ENCODE measurements at places on chromosomes 3 and 15.

DNA sequence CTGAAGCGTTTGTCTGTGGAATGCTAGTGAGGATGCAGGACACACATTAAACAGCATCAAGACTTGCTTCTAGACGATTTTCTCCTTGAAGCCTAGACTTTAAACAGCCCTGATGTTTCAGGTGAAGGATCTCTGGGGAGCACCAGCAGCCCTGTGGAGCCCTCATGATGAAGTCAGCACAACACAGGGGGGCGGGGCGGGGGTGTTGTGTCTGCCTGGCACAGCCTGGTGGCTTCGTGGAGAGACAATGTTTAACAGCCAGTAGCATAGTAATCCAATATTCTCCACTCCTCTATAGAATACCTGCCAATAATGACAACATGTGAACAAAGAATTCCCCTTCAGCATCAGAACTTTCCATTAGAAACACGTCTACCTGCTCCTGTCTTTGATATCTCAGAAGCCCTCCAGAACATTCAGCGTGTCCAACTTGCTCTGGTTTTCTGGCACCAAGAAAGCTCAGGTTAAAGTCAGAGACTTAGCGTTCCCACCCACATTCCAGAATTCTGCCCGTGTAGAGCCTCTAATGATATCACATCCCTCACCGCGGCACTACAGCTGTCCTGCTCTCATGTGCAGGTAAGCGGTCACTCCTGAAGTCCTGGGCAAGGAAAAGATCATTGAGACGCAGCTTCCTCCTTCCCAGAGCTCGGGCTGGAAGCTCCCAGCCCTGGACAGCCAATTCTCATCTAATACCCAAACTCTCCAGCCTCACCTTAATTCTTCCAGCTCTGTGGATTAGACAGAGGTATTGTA, 98.0 kb downstream of the ATP10A start:
- DNase-seq = no peak

GRCh38 chr3:113819866-113820265, 18.7 kb upstream of the GRAMD1C start:
- no peak for DNase-seq

DNA sequence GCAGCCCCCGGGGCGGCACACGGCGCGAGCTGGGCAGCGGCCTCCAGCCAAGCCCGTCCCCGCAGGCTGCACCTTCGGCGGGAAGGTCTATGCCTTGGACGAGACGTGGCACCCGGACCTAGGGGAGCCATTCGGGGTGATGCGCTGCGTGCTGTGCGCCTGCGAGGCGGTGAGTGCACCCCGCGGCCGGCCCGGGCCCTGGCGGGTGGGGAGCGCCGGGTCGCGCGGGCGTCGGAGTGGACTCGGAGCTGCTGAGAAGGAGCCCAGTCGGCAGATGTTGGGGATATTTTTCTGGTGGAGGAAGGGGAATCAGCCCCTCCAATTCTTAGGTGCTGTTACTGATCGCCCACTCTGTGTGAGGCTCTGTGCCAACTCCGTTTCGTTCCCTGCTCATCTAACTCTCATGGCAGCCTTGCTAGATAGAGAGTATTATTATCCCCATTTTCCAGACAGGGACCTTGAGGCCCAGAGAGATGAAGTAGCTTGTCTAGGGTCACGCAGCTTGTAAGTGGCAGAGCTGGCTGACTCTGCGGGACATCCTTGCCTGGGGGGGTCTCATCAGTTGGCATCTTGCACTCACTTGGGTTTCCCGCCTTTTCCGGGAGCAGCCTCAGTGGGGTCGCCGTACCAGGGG, 890 bp downstream of the CHRD start:
- DNase-seq = no peak

DNA sequence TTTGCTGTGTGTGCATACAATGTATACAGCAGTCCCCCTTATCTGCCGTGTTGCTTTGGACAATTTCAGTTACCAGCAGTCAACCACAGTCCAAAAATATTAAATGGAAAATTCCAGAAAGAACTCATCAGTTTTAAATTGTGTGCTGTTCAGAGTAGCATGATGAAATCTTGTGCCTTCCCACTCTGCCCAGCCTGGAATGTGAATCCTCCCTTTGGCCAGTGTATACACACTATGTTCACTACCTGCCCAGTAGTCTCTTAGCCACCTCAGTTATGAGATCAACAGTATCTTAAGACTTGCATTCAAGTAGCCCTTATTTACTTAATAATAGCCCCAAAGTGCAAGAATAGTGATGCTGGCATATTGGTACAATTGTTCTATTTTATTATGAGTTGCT, 133.6 kb upstream of the ABHD17C start:
- no peak for DNase-seq

DNA sequence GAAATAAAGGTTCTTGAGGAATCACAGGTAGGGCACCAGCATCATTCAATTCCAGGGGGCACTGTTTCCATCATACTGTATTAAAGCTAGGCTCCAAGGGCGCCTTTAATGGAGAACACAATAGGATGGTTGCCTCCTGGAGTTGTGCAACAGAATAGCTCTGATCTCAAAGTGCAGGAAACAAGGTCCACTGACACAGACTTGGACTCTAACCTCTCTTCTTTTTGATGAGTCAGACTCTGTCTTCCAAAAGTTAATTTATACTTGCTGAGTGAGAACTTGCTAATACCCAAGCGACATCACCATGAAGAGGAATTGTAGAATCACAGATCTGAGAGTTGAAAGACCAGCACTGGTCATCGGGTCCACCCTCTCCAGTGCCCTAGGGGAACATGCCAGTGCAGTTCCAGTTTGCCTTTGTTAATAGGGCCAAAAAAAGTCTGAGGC, 94.4 kb upstream of the PHLDB2 start:
- no peak for DNase-seq

GRCh38 chr15:40927873-40928806, 1.0 kb upstream of the DLL4 start:
- DNase-seq = no peak
